ENCODE measurements at places on chromosomes 7 and 10.

GRCh38 chr7:66359656-66360211 lies 154.6 kb downstream of the TPST1 start:
- DNase-seq: no peak

GRCh38 chr10:101290431-101290830 lies 61.2 kb upstream of the LBX1 start:
- DNase-seq: no peak

GRCh38 chr10:25768167-25768566 lies 165.9 kb upstream of the MYO3A start:
- DNase-seq: no peak

DNA sequence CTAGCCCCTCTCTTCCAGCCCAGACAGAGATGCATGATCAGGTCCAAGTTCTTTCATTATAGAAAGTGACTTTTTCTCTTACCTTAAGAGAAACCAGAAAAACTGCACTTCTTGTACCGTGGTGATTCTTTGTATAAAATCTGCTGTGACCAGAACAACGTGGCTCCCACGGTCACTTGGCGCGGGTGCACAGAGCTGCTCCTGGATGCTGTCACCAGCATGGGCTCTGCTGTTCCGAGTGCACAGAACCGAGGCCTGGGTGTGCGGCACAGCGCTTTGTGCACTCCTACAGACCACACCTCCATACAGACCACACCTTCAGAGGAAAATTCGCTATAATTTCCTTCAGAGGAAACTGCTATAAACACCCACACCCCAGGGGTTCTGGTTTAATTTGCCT lies 26.0 kb downstream of the VIPR2 start:
- no peak for DNase-seq

DNA sequence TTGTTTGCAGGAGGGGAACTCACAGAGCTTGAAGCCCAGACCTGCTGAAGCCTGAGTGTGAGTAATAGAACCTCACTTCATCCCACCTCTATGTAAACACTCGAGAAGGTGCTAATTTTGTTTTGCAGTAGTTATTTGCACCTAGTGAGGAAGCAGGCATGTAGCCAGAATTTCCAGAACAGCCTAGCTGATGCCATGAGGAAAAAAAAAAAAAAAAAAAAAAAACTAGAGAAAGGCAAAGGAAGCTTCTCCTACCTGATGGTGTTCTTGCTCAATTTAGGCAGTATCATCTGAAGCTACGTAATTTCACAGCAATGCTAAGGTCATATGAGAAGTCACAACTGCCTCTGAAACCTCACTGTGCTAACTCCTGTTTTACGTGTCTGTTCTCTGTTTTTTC lies 13.6 kb upstream of the GPR37 start:
- DNase-seq: no peak

GRCh38 chr7:150924369-150924781 lies 53.7 kb downstream of the KCNH2 start:
- DNase-seq: peak; percentile 15

DNA sequence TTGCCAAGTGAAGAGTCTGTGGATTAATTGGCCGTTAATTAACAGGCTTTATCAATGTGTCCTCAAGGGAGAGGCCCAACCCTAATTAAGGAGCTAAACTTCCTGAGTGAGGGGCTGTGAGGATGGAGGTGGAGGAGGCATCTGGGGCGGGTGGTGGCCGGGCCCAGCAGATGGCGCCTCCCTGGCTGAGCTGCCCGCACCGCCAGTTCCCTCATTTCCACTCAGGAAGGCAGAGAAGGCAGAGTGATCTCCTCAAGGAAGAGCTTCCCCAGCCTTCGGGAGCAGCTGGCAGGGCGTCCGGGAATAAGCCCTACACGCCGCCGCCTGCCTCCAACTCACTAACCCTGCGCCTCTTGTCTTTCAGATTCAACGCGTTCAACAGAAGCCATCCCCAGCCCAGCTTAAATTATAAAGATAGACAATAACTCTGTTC lies 112.2 kb downstream of the CYTH3 start:
- DNase-seq: no peak

DNA sequence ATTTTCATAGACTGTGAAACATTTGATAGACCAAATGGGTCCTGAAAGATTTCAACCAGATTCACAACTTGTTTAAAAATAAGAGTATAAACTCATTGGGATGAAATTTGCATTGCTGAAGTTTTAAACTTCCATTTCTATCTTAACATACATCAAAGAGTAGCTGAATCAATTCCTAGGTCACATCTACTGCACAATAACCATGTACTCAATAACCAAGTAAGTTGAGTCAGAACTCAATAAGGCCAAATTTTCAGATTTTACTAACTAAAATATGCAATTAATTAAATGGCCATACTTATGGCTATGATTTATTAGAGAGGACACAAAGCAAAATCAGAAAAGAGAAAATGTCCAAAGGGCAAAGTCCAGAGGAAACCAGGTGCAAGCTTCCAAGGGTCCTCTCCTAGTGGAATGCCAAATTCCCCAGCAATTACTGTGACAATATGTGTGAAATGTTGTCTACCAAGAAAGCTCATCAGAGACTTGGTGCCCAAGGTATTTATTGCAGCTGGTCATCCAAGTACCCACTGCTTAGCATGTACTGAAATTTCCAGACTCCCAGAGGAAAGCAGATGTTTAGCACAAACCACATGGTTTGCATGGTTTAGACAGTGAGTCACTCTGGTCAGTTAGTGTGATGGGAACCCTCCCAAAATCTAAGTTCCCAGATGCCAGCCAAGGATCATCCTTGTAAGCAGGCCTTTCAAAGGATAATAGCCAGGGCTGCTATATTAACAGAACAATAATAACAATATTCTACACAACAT lies 238.9 kb downstream of the IPMK start:
- DNase-seq: no peak

GRCh38 chr10:112362833-112363232 lies 11.1 kb upstream of the ACSL5 start:
- DNase-seq: no peak

DNA sequence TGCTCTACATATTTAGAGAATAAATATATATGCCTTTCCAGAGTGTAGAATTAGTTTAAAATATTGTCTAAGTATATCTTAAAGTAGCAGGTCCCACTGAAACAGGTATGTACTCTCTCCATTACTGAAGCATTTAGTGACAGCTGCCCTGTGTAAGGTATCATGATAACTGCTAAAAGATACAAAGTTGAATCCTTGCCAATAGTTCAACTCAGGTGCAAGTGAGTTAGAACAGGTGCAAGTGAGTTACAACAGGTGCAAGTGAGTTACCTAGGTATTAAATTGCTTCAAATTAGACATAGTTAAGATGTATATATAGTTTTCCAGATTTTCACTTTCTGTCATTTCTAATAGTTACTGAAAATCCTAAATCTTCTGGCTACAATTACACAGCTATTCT lies 119.1 kb downstream of the CNOT4 start:
- DNase-seq: no peak

DNA sequence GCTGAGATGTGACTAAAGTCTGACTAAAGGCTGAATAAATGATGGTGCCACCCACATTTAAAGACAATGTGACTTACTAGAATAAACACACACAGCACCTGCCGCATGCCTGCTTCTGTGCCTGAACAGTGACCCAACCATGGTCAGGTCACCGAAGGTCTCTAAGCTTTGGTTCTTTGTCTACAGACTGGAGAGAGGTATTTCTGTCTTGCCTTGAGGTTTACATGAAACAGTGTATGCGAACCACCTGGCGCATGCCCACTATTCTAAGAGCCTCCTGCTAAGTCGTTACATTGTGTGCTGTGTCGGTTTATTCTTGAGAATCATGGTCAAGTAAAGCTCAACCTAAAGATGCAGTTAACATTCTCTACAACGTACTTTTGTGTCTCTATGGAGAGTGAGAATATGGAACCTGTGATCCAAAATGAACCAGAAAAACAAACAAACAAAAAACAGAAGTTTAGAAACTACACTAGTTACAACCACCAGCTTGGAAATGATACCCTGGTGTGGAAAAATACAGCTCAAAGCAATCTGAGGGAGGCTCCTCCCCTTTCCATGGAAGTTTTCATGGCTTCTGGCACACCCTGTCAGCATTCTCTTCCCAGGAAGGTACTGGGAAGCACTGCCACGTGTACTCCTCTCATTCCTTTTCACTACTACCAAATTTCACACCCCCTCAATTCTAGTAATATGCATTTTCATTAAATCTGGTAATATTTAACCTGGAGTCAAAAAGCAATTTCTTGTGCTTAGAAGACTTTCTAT lies 40.0 kb downstream of the VOPP1 start:
- DNase-seq: no peak

- DNase-seq: no peak
Observed at GRCh38 chr7:14836571-14837189, 65.9 kb downstream of the DGKB start.

- DNase-seq: no peak
Observed at GRCh38 chr10:69844698-69845097, 43.0 kb downstream of the COL13A1 start.

DNA sequence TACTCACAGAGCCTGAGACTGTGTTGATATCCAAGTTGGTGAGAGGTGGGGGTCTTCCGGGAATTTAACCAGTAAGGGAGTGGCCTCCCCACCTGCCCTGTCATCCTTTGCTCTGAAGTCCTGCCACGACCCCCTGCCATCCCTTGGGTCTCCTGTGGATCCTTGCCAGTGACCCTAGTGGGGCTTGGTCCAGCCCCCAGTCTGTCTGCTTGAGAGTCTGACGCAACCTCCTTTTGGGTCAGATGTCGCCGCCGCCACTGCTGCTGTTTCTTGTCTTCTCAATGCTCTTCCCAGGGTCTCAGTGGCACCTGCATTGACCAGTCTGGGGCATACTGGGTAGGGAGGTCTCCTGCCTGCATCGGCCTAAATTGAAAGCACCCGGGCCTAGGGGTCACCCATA lies 28.8 kb downstream of the PAX2 start:
- DNase-seq: no peak

GRCh38 chr7:108149119-108149518 lies 19.0 kb upstream of the LAMB4 start:
- DNase-seq: no peak

GRCh38 chr7:93048136-93048930 lies 69.4 kb downstream of the SAMD9 start:
- DNase-seq: no peak

DNA sequence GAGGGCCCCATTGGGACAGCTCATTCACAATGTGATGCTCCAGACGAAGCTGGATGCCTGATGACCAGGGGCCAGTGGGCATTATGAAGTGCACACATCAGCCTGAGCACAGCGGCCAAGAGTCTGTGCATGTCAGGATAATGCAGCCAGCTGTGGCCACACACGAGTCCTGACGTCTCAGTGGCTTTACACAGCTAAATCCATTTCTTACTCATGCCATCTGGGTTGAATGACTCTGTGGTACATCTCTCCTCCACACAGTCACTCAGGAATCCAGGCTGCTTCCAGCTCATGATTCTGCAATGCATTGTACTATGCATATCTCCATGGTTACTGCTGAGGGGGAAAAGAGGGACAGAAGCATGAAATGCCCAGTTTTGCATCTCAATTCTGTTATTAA lies 123.6 kb downstream of the PRLHR start:
- DNase-seq: no peak

DNA sequence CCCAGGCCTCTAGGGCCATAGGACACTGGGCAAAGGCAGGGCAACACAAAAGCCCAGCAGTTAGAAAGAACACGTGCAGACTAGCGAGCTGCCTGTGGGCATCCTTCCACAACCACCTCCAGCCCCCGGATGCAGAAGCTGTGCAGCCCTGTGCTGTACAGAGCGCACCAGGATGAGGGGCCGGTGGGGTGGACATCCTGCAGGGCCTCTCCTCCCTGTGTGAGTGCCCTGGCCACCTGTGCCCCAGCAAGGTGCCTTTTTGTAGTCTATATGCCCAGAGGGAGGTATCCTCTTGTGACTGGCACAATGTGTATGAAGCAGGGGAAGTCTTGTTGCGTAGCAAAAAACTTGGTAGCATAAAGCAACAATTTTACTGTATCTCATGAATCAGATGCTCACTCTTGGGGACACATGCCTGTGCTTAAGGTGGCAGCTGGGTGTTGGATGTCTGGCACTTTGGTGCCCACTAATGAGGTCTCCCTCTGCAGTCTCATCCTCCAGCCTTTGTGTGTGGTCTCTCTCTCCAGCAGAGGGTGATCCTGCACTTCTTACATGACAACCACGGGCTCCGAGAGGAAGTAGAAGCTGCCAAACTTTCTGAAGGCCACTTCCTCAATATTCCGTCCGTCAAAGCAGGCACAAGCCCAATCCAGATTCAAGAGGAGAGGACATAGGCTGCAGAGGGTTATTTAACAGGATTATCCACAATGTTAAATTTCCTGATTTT lies 8.7 kb downstream of the NCAPG2 start:
- DNase-seq: peak; percentile 40

DNA sequence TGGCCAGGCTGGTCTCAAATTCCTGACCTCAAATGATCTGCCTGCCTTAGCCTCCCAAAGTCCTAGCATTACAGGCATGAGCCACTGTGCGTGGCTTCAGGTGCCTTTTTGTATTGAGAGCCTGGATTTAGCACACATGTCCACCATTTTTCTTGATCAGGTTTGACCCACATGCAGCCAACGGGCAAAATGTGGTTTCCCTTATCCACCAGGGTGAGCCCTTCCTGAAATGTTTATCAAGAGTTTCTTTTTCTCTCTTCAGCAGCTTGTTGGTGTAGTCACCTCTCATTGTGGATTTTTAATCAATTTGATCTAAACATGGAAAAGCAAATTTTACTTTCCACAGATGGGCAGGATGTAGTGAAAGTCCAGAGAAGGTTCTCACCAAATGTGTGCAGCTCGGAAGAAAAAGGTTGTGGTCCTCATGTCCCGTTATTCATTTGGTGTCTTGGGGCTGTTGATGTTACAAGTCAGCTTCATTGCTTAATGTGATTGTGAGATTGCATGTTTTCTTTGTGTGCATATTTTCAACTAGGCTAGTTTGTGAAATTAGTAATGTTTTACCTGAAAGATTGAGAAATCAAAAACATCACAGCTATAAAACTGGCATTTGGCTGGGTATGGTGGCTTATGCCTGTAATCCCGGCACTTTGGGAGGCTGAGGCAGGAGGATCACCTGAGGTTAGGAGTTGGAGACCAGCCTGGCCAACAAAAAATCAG lies 28.9 kb downstream of the GUSB start:
- DNase-seq: no peak

DNA sequence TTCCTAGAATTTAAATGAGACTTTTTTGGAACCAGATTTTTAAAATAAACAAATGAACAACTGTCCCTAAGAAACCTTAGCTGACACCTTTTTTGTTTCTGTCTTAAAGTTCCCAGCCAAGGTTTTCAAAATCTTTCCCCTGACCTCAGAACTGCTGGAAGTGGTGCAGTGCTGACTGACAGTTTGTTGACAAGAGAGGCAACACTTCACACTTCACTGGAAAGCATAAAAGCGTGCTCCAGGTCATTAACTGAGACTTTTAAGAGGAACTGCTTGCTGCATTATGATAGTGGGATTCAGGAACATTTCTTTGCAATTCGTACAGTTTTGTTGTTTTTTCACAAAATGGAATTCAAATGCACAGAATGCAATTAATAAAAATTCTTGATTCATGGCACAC lies 36.2 kb downstream of the SYPL1 start:
- DNase-seq: no peak

GRCh38 chr7:142914121-142914520 lies 19.4 kb downstream of the TRPV5 start:
- no peak for DNase-seq

- DNase-seq: peak; percentile 75
Observed at GRCh38 chr10:29636178-29636577, 1.4 kb upstream of the SVIL start.
